Pulmonary artery endothelial cell (primary cell): ENCODE measurements at places on chromosomes 13 and 19. TPM values are rescaled to one million over a fixed set of nuclear protein-coding genes. Genes with fewer than 3 reads are reported as not detected.

ZNF534 gene
- total RNA-seq = 0.07 TPM in 1 of 2 replicates, not detected in the other

SYT5 gene
- not detected in 2 replicates for total RNA-seq

CD22 gene
- 0.60 TPM in 1 of 2 replicates, not detected in the other for total RNA-seq

IL12RB1 gene
- total RNA-seq = 0.18 TPM in 1 of 2 replicates, not detected in the other

ZNF550 gene
- total RNA-seq = 5.3 and 6.3 TPM in 2 replicates

KCNC3 gene
- total RNA-seq = under 0.01 and 0.11 TPM in 2 replicates

MEIOSIN gene
- not detected in 2 replicates for total RNA-seq

SSC5D gene
- total RNA-seq = 0.11 and 0.13 TPM in 2 replicates

NLRP9 gene
- total RNA-seq = under 0.01 TPM in 1 of 2 replicates, not detected in the other

S1PR4 gene
- 0.21 and 0.33 TPM in 2 replicates for total RNA-seq

RGL3 gene
- total RNA-seq = 0.66 and 2.6 TPM in 2 replicates

RFPL4A gene
- total RNA-seq = 0.11 and 0.13 TPM in 2 replicates

FREM2 gene
- under 0.01 TPM in 1 of 2 replicates, not detected in the other for total RNA-seq

OR10H1 gene
- total RNA-seq = not detected in 2 replicates

SMIM7 gene
- total RNA-seq = 34.0 and 46.9 TPM in 2 replicates

KMT2B gene
- 4.4 and 5.4 TPM in 2 replicates for total RNA-seq

TMEM38A gene
- total RNA-seq = 3.0 and 4.7 TPM in 2 replicates

ZNF177 gene
- total RNA-seq = 0.40 and 1.4 TPM in 2 replicates

ICAM5 gene
- total RNA-seq = 0.13 and 0.25 TPM in 2 replicates

EPSTI1 gene
- 2.8 and 3.5 TPM in 2 replicates for total RNA-seq

LIG4 gene
- 13.1 and 15.7 TPM in 2 replicates for total RNA-seq

UNC13A gene
- under 0.01 TPM in 1 of 2 replicates, not detected in the other for total RNA-seq

HSPB6 gene
- 0.20 and 0.67 TPM in 2 replicates for total RNA-seq

MYO1F gene
- total RNA-seq = 0.13 and 0.25 TPM in 2 replicates

NLRP4 gene
- total RNA-seq = not detected in 2 replicates

TSSK6 gene
- 0.79 and 1.3 TPM in 2 replicates for total RNA-seq
